Substantia nigra (tissue), 51 donors: ENCODE measurements at places on chromosomes 5 and 9.

DNA sequence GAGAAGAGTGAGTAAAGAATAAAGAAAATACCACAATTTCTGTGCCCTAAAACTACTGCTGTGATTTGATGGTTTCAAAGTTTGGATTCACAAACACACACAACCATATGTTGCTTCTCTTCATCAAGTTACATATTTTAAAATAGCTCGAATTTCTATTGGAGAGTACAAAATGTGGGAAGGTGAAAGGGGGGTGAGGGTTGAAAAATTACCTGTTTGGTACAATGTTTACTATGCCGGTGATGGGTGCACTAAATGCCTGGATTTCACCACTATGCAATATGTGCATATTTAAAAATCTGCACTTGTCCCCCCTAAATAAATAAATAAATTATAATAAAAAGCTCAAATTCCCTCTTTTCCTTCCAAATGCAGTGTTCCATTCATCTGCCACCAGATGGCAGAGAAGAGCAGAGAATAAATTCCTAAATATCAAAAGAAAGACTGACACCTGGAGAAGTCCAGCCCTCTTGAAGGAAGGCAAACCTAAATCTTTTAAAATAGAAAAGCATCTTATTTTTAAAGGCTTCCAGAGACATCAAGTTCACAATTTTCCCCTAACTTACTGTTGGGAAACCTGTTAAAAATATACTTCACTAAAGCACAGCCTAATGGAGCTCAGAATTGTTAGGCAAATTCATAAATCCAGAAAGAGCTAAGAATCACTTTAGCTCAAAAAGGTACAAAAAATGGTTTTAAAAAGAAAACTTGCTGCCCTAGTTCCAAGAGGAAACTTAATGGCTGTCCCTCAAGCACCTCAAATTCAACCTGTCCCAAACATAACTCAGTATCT lies 24.8 kb upstream of the HNRNPA0 start:
- no peak for DNase-seq

GRCh38 chr5:94031631-94032030 lies 290.2 kb upstream of the POU5F2 start:
- no peak for DNase-seq

GRCh38 chr5:142977363-142978051 lies 207.3 kb downstream of the ARHGAP26 start:
- DNase-seq: no peak

DNA sequence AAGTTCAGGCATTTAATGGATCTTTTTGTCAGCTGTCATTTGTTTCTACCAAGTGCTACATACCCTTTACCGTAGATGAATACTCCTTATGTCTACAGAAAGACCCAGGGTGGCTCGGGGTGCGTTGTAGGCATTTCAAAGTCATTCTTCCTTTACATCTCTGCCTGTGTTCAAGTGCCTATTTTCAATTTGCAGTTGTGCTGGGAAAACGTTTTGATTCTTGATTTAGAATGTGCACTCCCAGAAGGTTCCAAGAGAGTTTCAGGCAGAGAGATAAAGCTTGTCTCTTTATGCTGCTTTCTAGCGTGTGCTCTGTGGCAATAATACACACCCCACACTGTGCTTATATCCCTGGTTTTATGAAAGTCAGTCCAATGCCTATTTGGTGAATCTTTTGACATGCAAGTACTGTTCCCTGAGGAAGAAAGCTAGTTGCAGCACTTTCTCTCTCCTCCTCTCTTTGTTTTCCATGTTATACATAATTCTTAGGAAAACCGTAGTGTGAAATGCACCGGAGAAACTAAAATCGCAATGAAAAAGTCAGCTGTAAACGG lies 828.1 kb upstream of the ZNF608 start:
- DNase-seq: no peak

GRCh38 chr9:15513335-15513734 lies 2.6 kb upstream of the PSIP1 start:
- no peak for DNase-seq

GRCh38 chr9:9945966-9946365 lies 666.8 kb downstream of the PTPRD start:
- no peak for DNase-seq

DNA sequence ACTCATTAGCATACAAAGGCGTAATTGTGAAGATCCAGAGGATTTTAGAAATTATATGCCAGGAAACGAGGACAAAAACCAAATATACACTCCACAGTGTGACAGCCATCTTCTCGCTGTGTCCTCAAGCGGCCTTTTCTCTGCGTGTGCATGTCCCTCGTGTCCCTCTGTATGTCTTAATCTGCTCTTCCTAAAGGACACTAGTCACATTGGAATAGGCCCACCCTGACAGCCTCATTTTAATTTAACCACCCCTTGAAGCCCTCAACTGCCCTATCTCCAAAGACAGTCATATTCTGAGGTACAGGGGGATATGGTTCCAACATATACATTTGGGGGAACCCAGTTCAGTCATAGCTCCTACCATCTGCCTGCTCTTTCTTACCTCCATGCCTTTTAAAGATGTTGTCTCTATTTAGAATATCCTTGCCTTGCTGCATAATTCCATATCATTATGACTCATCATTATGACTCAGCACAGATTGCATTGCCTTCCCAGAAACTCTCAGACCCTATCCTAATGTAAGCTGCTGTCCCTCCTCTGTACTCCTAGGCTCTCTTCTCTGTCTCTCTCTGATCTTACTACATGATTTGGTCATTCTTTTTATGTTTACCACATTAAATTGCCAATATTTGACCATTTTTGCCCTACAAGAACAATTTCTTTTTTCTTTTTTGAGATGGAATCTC lies 210.9 kb downstream of the AOPEP start:
- DNase-seq: no peak

- DNase-seq: no peak
Observed at GRCh38 chr9:129481810-129482511, 138.9 kb downstream of the C9orf50 start.

GRCh38 chr9:99433555-99433954 lies 211.5 kb downstream of the SEC61B start:
- no peak for DNase-seq

GRCh38 chr9:89795538-89796195 lies 190.9 kb downstream of the GADD45G start:
- DNase-seq: no peak

DNA sequence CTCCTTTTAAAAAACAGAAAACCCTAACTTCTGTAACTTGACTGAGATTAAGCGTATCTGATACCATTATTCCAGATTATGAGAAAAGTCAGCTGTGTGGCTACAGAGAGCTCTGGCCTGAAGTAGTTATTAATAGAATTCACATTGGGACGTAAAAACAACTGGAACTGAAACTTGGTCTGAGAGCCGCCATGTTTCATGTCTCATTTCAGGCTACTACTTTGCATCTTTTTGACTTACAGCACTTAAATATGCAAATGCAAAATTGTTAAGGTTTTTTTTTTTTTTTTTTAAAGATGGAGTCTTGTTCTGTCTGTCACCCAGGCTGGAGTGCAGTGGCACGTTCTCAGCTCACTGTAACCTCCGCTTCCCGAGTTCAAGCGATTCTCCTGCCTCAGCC lies 25.2 kb downstream of the MAP3K1 start:
- DNase-seq: no peak

DNA sequence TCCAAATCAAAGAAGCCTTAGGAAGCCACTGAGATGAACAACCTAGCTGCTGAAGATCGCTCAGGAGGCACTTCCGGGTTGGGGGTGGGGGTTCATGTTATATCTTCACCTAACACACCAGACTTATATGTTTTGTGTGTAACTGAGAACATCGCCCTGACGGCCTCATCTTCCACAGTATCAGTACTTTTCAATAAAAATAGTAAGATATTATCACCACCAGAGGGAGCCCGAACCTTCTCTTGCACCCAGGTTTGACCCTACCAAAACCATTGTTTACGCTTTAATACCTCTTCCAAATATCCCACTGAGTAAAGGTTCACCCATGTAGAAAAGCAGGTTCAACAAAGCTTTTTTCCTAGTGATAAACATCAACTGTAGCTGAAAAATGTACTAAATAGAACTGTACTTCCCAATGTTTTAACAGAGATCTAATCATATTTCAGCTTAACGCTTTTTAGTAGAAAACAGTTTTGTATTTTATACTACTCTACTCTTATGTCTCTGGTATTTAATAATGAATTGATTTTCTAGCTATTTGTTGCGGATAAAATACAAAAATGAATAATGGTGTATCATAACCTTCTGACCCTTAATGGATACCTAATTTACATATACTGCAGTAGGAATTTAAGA lies 244.0 kb downstream of the EPB41L4A start:
- DNase-seq: no peak

DNA sequence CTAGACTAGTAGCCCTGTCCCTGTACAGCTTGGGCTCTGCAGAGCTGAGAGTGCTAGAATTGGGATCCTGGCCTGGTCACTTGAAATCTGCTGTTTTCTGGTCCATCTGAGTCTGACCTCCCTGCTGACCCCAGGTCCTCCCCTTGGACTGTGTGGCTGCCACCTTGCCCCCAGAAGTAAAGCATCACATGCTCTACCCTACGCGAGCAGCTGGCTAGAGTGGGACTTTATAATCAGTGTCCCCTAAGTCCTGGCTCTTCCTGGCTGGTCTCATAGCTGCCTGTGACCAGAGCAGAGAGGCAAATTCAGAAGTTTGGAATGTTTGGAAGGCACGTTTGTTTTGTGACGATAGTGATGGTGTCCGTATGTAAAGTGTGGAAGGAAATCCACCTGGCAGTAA lies 81.0 kb downstream of the ARHGEF28 start:
- no peak for DNase-seq

DNA sequence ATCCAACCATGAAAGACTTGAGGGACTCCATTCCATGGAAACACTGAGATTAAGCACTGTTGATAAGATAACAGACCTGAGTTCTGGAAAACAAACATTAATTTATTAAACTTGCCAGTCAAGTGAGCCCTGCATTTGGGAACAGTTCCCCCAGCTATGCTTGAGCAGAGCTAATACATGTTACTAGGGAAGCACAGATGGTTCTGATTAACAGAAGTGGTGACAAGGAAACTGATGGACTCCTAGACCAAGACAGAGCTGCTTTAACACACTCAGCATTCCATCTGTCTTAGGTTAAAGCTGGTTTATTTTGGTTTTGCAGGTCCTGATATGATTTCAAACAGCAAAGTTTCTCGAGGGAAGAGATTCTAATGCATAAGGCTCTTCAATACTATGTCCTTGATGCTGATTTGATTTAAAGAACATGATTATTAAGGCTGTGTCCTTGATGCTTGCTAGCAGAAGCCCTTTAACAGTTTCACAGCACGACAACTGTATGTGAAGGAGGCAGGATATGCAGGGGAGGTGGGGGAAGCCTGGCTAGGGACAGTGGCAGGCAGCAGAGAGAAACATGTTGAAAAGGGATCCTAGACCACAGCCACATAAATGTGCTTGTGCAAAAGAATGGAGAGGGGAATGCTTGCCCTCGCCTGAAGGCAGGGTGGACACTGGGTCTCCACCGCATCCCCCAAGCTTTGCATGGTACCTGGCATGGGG lies 66.2 kb downstream of the ACTBL2 start:
- DNase-seq: no peak

DNA sequence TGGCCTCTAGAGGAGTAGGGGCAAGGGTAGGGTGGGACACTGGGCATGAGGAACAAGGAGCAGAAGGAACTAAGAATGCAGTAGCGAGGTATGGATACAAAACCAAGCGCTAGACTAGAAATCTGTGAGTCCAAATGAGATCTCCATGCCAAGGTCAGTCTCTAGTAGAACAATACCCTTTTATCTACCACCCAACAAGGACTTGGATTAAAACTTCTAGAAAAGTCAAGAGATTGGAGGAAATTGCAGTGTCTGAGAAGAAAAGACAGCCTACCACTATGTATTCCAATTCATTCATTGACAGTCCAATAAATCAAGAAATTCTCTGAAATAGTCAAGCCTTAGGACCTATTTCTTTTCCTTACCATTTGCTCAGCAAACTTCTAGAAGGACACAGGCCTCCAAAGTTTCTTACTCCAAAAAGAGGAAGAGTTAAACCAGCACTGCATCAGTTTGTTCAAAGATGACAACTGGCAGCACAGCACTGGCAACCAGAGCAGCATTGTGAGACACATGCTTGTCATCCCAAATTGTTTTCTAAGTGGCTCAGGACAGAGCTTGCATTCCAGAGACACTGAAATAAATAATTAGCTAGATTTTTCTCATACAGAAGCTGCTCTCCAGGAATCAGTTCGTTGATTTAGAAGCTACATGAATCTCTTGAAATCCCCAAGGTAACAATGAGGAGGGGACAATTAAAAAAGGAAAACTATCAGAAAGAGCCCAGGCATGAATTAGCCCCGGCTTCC lies 22.6 kb downstream of the ABCA1 start:
- DNase-seq: no peak

GRCh38 chr9:133483611-133484010 lies 4.7 kb upstream of the SLC2A6 start:
- DNase-seq: no peak

GRCh38 chr5:181243564-181244343 lies at the start of gene RACK1:
TSS of gene RACK1 (minus strand) at chr5:181243906. CDS start at chr5:181243800, 106 bp downstream.
- DNase-seq: no peak

- DNase-seq: peak; percentile 17
Observed at GRCh38 chr5:107112216-107112615, 558.5 kb downstream of the EFNA5 start.

DNA sequence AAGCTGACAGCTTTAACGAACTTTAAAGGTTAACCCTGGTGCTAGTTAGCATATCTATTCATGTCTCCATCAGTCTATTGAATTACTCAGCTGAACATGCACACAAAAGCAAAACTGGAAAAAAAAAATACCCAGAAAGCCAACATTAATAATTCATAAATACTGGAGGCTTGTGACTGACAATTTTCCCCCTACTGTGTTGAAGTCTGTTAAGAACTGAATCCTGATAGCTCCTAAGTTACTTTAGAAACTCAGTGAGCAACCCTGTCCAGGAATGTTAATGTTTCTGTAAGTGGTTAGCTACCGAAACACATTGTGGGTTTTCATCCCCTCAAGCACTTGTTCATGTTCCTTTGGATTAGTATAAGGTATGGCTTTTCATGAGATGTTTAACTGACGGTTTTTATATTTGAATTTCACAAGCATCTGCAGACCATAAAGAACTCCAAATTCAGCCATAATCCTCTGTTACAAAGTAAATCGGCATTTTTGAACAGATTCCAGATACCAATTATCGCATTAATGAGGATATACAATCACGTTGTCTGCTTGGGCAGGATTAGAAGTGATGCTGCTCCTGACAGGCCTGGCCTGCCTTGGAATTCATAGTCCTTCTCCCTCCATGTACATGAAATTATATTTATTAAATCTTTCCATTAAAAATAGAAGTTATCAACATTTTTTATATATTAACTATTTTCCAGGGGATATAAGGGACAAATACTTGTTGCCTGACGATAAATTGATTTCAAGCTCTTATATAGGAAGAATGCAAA lies 331.2 kb downstream of the TLE4 start:
- no peak for DNase-seq

DNA sequence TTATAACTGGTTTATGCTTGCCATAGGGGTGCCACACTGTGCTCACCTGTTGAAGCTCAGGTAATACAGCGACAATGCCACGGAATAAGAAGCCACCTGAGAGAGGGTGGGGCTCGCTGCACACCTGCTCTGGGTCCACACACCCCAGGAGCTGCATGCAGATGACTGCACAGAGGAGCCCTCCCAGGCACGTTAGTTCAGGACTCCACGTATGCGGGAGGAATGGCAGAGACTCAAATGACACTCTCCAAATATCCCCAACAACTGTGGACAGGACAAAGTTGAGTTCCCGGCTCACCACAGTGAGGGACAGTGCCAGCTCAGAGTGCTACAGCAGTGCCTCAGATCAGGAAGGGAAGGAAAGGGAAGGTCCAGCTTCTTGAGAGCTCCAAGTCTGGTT lies 5.8 kb upstream of the FCN1 start:
- DNase-seq: no peak

- no peak for DNase-seq
Observed at GRCh38 chr9:33143241-33143661, 23.9 kb downstream of the B4GALT1 start.

GRCh38 chr5:55681301-55681700 lies 30.8 kb downstream of the SLC38A9 start:
- DNase-seq: no peak
